Karpas-422 (cell line): ENCODE measurements at places on chromosomes 7 and 10.
A peak's percentile ranks its signal among the peaks of the same experiment; 100 is the strongest.

- DNase-seq, result no peak
These were observed 106.4 kb downstream of the BMPER start for GRCh38 chr7:34011696-34012095.

- peak; percentile 69 for DNase-seq
These were observed 80.5 kb upstream of the PPIF start for GRCh38 chr10:79266543-79267312.

DNA sequence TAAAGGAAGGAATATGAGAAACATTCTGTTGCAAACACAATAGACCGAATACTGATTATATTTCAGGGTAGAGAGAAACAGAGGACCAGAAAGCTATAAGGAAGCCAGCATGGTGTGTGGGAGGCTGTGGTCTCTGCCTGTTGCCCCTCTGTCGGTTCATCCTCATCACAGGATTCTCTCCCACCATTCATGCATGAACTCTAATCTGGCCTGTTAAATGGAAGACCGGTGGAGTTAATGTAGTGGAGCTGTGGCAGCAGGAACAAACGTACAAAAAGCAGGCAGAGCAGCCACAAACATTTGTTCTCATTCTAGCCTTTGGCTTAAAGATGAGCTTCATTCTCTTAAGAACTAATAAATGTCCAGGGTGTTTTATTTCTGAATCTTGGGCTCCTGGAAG lies 902.4 kb downstream of the LRMDA start:
- DNase-seq, result no peak

DNA sequence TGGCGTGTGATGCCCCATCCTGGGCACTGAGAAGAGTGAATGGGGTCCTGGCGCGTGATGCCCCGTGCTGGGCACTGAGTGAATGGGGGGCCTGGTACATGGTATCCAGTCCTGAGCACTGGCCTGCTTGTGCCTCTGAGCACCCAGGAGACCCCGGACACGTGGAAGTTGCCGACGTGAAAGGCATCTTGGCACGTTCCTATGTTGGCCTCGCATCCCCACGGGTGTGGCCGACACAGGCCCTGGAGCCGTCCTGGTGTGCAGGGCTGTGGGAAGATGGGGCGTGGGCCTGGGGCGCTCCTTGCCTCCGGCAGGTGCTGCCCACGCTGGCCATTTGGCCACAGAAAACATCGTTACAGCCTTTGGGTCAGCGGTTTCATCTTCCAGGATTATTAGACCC lies 35.5 kb downstream of the CFAP46 start:
- no peak for DNase-seq

GRCh38 chr10:68156373-68157185 lies 47.3 kb downstream of the MYPN start:
- DNase-seq, result peak; percentile 83

DNA sequence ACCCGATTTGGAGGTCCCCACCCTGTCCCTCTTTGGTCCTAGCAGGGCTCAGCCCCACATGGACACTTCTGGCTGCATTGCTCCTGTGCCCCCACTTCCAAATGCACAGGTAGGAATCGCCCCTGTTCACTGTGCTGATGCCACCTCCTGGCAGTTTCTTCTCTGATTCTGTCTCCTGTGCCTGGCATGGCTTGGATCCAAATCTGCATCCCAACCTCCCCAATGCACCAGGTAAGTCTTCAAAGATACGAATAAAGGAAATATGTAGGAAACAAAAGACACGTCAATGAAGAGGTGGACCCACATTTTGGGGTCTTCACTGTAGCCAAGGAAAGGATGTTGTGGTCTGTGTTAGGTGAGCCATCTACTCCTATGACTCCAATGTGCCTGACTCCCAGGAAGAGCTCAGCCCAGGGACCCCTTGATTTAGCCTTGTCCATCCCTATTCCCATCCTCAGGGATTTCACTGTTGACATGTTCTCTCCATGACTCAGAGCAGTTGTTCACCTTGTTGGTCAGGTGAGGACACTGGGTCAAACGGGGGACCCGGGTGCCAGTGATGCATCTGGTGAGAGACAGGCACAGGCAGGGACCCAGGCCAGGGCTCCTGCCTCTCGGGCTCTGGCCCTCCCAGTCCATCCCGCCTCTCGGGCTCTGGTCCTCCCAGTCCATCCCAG lies 341.8 kb downstream of the CXCL12 start:
- no peak for DNase-seq

- DNase-seq, result no peak
These were observed 166.1 kb upstream of the TCERG1L start for GRCh38 chr10:131477457-131478121.

DNA sequence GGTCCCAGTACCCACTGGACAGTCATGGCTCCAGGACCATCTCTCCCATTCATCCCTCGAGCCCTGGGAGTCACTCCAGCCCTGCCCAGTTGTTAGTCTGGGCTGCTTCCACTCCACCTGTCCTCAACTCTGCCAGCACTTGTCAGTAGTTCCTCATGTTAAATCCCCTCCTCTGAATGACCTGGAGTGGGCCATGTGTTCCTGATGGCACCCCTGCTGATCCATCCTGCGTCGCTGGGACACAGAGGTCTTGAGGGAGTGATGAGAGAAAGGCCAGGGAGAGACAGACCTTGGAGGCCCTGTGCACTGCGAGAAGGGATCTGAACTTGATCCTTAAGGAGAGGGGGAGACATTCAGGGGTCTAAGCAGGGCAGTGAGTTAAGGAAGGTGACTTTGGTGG lies 174.9 kb downstream of the GRID1 start:
- no peak for DNase-seq

DNA sequence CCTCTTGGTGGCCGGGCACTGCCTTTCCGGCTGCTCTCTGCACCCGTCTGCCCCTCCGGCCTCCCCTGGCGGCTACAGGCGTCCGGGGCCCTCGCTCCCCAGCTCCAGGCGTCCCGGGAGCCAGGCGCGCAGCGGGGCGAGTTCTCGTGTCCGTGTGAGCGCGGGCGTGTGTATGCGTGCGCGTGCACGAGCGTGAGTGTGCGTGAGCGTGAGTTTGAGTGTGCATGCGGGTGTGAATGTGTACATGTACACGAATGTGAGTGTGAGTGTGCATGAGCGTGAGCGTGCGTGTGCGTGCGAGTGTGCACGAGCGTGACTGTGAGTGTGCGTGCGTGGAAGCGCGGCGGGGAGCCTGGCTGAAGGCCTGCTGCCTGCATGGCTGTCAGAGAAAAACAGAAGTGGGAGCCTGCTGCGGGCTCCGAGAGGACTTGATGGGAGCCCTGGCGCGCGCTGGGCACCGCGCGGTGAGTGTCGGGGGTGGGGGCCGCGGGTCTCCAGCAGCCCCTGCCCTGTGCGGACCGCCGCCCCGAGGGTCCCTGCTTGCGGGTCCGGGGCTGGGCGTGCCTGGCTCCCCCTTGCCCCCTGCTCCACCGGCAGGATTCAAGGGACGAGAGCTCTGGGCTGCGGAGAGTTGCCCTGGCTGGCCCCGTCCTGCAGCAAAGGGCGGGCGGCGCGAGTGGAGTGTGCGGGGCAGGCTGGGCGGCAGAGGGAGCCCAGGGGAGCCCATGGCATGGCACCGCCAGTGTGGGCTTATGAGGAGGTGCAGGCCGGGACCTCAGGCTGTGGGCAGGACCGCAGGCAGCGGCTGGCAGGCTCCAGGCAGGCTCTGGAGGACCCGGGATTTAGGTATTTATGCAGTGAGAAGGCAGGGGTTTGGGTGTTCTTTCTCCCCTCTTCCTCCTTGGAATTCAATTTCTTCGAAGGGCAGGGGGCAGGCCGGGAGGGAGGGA lies 75.8 kb upstream of the EN2 start:
- DNase-seq, result no peak

- no peak for DNase-seq
These were observed 36.8 kb downstream of the NACAD start for GRCh38 chr7:45052011-45052410.

DNA sequence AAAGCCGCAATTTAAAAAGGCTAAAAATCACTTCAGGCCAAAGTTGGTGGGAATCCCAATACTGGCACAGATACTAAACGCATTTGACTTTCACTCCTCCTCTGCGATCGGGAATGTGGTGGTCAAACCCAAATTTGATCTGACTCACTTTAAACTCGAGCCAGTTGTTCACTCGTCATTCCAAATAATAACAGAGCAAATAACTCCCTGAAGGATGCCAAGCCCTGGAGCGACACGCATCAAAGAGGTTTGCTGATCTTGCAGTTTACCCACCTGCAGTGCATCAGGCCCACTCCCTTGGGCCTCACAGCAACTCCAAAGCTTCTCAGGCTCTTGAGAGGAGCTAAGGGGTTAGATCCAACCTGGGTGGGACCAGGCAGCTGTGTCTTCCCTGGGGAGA lies 12.2 kb downstream of the PTN start:
- DNase-seq, result no peak

DNA sequence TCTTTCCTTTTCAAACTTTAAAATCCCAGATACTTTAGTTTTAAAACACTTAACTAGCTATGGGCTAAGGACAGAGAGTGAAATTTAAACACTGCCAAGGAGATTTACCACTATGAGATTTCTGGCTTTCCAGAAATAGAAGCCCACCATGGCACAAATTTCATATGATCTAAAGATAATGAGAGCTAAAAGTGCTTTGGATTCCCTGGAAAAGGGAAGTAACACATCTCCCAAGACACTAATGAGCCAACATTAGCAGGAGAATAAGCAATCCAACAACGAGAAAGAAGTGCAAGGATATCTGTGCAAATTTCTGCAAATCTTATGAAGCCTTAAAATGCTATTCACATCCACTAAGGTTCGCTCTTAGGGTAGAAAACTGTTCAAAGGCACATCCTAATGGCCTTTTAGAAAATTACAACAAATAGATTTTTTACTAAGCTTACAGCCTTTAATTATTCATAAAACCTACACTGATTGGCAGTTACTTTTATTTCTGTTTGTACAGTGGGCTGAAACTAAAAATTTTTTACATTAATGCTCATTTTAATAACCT lies 100.3 kb downstream of the RAPGEF5 start:
- DNase-seq, result no peak

DNA sequence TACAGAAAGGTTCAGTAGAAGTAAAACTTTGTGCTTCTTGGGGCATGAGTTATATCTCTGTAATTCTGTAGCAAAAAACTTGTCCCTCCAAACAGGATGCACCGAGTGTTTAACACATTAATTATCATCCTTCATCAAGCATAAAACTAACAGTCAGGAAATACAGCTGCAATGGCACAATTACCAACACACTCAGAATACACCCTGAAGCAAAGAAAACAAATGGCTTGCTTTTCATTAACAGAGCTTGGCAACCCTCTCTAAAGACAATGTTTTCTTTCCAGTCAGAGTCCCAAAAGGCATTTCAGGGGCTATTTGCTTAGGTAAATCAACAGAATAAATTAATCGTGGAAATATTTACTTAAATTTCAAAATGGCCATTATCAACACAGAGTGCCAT lies 107.7 kb downstream of the ICA1 start:
- no peak for DNase-seq

DNA sequence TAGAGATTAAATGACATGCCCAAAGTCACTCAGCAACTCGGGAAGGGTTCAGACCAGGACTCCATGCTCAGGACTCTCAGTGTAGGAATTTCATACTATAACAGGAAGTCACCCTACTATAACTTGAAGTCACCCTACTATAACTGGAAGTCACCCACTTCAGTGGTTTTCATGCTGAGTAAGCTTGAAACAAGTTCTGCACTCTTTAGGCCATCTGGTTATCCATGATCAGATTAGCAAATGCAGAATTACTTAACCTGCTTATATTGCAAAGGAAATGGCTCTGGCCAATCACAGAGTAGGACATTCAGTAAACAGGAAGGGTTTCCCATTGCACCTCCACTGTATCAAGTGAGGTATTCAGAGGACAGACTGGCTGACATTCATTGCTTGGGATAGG lies 1240.4 kb downstream of the GATA3 start:
- no peak for DNase-seq

- DNase-seq, result no peak
These were observed 157.9 kb downstream of the ELMO1 start for GRCh38 chr7:37290731-37291130.

DNA sequence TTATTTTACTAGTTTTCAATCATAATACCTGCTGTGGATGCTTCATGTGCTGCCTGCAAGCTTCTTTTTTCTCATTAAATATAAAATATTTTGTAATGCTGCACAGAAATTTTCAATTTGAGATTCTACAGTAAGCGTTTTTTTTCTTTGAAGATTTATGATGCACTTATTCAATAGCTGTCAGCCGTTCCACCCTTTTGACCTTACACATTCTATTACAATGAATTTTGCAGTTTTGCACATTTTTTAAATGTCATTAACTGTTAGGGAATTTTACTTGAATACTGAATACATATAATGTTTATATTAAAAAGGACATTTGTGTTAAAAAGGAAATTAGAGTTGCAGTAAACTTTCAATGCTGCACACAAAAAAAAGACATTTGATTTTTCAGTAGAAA lies 103.0 kb downstream of the PTEN start:
- no peak for DNase-seq

- DNase-seq, result peak; percentile 43
These were observed 117.4 kb upstream of the POM121L12 start for GRCh38 chr7:52917982-52918578.

DNA sequence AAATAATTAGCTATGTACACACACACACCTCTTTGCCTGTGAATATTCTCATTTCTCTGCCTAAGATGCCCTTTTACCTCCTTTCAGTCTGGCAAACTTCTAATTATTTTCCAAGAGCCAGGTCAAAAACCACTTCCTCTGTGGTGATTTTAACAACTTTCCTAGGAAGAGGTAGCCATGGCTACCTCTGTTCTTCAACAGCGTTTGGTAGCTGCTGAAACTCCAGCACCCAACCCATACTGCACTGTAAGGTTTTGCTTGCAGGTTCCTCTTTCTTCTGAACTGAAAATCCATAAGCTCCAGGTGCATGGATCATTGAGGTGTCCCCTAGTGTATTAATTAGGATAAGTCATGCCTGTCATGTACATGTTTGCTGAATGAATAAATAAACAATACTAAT lies 25.6 kb downstream of the NRCAM start:
- DNase-seq, result no peak

- no peak for DNase-seq
These were observed 493.1 kb downstream of the XPNPEP1 start for GRCh38 chr10:109430043-109430760.

DNA sequence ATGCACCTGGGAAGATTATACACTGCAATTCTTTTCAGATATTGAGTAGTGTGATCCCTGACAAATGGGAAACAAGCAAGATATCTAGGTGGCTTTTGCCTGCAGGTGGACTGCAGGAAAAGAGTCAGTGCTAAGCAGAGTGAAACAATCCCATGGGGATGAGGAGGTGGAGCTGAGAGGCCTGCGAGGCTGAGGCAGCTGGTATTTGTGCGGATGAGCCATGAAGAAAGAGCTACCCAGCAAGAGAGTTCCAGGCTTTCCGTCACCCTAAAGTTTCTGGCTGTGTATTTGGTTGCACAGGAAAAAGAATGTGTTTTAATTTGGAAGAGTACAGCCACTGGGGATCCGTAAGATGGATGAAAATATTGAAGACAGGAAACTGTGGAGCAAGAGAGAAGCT lies 714.1 kb upstream of the COBL start:
- no peak for DNase-seq
